ENCODE measurements at places on chromosomes 13 and 19.

DNA sequence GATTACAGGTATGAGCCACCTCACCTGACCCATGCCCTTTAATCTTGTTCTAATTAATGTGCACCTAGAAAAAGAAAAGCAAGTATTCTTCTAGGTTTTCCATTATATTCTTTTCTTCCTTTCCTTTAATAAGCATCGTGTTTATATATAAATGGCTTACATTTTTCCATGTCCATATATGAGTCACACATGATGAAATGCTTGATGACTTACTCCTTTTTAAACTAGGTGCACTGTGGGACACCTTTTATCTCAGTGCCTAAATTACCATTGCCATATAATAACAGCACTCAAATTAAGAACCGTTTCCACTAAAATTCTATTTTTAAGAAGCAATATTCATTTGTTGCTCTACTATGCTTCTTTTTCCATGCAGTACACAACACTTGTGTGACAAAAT, 363.3 kb downstream of the LIG4 start:
- DNase-seq: no peak

- no peak for DNase-seq
Measured at GRCh38 chr13:50403311-50403710, 388.1 kb downstream of the KCNRG start.

DNA sequence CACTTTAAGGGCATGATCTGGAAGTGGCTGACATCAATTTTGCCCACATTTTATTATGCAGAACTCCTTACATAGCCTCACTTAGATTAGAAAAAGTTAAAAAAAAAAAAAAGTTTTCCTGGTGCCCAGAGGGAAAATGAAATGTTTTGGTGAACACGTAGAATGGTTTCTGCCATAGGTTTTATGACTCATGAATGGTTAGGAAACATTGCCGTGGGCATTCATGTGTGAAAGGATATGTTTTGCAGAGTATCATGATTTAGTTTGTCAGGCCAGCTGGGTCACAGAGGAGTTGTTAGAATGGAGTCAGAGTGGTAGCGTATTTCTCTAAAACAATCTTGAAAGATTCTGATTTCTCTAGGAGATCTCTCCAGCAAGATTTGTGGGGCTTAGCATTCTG, 133.8 kb downstream of the MRPL57 start:
- DNase-seq: no peak

DNA sequence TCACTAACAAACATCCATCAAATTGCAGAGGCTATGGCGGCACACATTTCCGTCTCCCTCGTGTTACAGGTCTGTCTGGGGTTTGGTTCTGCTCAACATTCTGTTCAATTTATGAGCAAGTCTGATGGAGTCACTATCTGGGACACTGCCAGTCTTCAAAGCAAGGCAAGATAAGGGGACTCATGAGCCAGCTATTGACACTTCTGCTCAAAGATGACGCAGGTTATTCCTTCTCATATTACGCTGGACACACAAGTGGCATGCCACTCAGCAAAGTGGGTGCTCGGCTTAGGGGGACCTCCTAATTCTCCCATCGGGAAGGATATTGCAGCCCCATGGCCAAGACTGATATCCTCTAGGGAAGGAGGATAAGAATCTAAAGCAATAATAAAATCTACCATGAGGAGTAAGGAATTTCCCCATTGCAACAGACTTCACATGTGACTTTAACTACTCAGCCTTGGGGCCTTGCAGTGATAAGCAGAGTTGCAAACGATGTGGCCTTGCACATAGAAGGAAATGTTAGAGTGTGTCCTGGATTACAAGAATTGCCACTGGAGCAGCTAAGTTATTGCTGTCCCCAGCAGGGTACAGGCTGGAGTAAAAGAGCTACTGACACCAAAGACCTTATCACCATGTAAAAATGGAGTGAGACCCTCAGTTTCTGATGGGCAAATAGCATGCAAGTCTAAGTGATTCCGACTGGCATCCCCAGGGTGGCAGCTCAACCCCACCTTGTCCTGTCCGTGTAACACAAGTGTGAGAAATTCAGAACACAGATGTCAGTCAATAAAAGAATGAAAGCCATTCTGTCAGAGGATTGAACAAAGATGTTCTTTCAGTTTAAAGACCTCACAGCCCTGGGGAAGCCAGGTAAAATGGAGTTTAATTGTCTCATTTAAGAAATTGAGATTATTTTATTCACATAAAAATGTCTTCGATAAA, 306.1 kb downstream of the IRS2 start:
- DNase-seq: peak; percentile 48

- DNase-seq: no peak
Measured at GRCh38 chr13:23470790-23471614, 37.5 kb upstream of the SACS start.

DNA sequence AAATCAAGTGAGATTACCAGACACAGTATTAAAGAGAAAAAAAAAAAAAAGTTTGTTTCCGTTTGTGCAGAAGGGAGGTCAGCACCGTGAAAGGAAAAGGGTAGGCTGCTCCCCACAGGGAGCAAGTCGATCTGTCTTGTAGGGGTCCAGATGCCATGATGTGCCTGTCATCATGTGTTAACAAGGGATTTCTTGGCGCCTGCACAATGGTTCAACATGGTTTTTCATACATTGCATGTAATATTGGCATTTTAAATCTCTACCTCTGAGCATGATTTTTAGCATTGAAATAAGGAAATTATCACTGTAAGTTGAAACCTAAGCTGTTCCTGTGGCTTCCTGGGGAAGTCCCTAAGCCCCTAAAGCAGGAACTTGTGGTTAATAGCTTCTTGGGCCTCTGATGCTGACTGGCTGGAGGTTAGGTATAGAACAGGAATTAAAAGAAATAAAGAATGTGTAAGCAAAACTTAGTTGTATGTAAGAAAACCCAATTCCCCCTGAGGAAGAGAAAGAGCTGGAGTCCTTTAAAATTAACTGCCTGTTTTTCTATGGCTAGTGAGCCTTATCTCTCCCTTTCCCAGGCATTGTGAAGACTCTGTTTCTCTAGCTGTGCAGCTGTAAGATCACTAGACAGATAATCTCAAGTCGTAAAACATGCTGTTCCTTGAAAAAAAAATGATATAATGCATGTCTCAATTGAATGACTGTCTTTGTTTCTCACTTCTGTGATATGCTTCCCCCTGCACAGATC, 7.4 kb upstream of the FCGBP start:
- peak; percentile 15 for DNase-seq

DNA sequence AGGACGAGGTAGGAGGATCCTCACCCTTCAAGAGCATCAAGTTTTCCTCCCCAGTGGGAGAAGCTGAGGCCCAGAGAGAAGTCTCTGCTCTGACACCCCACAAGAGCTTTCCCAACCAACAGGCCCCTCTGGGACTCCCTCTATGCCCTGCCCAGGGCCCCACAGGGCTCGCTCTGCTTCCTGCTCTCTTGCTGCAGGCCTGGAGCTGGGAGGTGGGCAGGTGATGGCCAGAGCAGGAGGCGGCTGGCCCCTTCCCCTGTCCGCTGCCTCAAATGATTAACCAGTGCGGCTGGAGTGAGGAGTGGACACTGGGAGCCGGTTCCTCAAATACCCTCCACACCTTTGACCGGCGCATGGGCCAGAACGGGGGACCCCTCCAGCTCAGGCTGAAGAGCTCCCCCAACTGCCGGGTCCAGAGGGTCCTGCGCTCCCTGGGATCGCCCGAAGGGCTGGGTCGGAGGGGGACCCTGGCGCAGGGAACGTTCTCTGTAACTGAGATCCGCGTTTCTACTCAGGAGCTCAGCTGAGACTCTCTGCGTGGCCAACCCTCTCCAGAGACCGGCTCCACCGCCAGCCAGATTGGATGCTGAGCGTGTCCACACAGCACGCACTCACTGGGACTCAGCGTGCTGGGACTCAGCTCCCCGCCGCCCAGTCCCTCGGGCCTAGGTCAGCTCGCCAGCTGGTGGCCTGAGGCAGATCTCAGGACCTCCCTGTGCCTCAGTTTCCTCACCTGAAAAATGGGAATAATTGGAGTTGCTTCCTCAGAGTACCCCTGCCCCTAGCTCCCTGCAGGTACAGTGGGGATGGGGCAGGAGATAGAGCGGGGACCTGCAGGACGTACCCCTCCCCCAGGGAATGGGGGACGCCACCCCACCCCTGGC, 6.7 kb upstream of the ONECUT3 start:
- peak; percentile 15 for DNase-seq

DNA sequence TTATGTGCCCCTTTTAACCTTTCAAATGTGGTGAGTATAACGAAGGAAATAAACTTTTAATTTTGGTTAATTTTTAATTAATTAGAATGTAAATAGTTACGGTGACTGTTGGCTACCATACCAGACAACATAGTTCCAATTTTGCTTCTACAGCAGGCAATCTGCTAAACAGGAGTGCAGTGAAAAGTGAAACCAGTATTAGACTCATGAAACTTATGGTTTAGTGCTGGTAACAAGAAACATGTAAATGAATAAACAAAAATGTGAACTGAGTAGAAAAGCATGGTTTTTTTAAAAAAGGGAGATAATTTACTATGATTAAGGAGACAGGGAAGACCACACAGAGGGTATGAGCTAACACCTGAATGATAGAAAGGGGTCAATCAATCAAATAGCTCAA, 478.4 kb downstream of the PCDH9 start:
- no peak for DNase-seq

- DNase-seq: peak; percentile 94
Measured at GRCh38 chr13:45162821-45163220, 38.0 kb downstream of the KCTD4 start.

DNA sequence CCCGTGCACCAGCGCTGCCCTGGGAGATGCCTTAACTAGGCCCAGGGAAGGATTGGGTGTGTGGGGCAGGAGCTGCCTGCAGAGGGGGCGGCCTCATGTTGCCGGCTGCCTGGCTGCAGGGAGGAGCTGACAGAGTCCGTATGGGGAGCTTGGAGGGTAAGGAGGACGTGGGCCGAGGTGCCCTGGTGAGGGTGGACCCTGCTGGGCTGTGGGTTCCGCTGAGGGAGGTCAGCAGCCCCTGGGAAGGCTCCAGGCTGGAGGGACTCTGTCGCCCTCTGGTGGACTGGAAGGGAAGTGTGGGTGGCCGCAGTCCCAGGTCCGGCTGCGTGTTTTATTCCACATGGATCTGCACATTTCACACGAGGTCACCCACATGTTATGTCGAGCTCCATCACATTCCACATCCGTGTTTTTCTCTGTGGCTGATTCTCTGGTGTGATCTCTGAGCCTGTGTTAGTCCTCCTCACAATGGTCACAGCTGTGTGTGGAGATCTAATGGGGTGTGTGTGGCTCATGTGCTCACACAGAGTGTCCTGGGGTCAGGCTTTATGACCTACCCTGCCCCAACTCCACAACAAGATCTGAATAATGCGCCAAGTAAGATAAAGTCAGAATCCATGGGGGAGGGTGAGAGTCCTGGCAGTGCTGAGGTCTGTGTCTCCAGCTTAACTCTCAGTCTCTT, 1.8 kb upstream of the CEACAM8 start:
- peak; percentile 5 for DNase-seq

- DNase-seq: no peak
Measured at GRCh38 chr13:107576430-107576829, 638.9 kb downstream of the LIG4 start.

DNA sequence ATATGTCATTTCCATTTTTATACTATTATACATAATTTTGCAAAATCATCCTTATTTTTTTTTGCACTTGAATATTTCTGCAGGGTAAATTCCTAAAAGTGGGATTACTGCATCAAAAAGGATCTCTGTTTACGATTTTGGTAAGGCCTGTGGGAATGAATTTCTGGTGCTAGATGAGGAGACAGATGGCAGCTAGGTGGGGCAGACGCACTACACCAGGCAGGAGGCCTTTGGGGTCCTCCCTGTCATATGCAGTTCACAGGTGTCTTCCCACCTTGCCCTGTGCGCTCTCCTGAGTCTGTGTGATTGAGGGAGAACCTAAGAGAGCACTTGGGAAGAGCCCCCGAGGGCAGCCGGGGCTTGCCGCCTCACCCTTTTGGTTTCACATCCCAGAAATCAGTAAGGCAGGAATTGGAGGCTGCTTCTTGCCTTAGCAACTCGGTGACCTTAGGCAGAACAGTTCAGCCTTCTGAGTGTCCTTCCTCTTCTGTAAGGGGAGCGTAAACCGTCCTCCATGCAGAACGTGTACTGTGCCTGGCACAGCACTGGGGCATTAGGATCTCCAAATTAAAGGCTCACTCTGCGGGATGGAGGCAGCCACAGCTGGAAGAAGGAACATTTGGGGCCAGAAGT, 13.4 kb upstream of the GJB2 start:
- no peak for DNase-seq

GRCh38 chr19:47296036-47296435, 13.6 kb upstream of the C5AR1 start:
- peak; percentile 78 for DNase-seq

All from fibroblast of mammary gland (primary cell).